NCI-H1930 (cell line): ENCODE measurements at places on chromosomes 3 and 15.

GRCh38 chr3:106030627-106030963, 161.8 kb upstream of the CBLB start:
- DNase-seq: no peak

DNA sequence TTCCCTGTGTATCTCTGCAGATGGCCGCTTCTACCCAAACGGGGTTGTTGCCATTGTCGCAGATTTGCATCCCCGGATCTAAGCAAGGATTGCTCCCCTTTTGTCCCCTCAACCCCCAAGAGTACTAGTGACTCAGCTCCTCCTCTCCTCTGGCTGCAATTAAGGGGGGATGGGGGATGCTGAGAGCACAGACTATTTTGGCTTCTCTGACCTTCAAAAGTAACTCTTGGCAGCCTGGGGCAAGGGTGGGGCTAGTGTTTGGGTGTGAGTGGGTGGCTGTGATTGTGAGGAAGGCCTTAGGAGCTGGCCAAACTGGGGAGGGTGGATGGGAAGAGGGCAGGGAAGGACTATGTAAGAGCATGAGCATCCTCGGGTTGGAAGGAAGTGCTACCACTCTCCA, 1.2 kb upstream of the MAP1A start:
- no peak for DNase-seq

GRCh38 chr15:63076714-63077046, 34.1 kb downstream of the TPM1 start:
- DNase-seq: no peak

GRCh38 chr15:83200162-83200561, 7.5 kb downstream of the HDGFL3 start:
- no peak for DNase-seq

DNA sequence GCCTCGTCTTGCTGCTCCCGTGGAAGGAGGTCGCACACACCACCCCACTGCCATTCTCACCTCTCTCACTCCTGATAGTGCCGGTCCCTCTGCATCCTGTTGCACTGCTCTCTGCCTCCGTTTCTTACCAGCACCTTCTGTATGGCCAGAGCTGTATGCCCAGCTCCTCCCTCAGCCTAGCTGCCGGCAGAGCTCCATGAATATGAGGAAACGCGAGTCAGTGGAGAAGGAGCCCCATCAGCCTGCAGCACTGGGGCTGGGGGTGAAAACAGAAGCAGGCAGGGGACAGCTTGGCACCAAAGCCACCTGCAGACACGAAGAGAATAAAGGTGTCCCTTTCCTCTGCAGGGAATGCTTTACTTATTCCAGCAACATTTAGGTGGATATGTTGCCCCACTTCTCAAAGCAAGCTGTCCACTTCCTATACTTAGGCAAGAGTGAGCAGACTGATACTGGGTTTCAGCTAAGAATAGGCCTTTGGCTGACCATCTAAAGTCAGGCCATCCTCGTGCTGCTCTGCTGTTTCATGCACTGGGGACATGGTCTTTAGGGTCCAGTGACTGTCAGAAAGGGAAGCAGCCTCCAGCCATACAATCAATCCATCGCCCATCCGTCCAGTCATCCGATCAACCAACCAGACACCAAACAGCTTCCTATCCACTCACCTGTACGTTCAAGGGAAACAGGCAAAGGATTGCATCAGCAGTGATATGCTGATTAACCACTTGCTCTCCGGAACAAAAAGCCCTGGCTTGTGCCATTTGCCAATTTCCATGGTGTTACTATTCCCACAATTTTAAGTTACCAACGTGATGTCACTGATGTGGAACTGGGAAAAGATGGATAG, 222.7 kb downstream of the XXYLT1 start:
- DNase-seq: no peak

GRCh38 chr3:71850654-71851053, 65.7 kb upstream of the PROK2 start:
- DNase-seq: no peak

- DNase-seq: no peak
Observed at GRCh38 chr3:169627073-169627472, 36.4 kb downstream of the MECOM start.

DNA sequence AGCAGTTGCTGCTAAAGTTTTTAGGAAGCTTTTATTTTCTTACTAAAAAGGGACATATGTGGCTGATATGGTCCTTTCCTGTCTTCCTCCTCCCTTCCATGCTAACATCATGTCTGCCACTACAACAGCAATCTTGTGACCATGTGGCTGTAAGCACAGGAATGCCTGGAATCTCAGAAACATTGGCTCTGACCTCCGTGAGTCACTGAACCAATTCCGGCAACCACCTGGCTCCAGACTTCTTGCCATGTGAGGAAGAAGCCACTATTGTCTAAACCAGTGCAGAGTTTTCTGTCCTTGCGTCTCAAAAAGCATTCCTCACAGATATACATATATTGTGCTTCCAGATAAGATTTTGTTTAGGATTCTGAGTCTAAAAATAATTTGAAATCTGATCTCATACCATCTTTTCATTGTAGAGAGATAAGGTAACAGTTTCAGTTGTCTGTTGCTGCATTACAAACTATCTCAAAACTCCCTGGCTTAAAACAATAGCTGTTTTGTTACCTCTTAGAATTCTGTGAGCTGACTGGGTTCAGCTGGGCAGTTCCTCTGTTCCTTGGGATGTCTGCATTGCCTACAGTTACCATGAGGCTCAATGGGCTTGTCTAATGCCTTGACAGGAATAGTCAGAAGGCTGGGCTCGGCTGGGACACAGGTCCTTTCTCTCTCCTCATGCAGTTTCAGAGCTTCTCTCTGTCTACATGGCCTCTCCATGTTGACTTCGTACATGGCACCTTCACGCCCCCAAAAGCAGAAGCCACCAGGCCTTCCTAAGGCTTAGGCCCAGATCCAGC, 77.3 kb upstream of the MAGI1 start:
- DNase-seq: no peak

GRCh38 chr3:12371525-12372140, 82.8 kb downstream of the PPARG start:
- DNase-seq: no peak

DNA sequence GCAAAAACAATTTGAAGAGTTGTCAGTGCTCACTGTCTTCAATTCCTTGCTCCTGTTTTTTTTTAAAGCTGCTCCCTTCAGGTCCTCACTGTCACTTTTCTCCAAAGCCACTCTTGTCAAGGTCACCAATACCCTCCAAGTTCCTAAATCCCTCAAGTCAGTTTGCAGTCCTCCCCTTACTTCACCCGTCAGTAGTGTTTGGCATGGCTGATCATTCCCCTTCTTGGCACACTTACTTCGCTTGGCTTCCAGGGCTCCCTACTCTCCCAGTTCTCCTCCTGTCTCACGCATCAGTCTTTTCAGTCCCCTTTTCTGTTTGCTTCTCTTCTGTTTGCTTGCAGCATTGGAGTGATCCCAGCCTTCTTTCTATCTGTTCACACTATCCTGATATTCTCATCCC, 25.5 kb downstream of the PLCL2 start:
- no peak for DNase-seq

- no peak for DNase-seq
Observed at GRCh38 chr3:135325096-135325495, 530.0 kb downstream of the EPHB1 start.

DNA sequence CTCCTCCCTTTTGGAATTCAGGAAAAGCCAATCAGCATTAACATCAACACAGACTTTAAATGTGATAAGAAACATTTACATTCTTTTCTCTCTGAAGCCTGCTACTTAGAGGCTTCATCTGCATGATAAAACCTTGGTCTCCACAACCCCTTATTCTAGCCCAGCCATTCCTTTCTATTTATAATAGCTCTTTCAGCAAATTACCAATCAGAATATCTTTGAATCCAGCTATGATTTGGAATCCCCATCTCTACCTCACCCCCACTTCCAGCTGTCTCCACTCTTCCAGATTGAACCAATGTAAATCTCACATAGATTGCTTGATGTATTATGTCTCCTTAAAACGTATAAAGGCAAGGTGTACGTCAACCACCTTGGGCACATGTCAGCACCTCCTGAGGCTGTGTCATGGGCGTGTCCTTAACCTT, 139.7 kb downstream of the TUSC7 start:
- DNase-seq: no peak

GRCh38 chr15:33043636-33044035, 150.9 kb downstream of the FMN1 start:
- no peak for DNase-seq

DNA sequence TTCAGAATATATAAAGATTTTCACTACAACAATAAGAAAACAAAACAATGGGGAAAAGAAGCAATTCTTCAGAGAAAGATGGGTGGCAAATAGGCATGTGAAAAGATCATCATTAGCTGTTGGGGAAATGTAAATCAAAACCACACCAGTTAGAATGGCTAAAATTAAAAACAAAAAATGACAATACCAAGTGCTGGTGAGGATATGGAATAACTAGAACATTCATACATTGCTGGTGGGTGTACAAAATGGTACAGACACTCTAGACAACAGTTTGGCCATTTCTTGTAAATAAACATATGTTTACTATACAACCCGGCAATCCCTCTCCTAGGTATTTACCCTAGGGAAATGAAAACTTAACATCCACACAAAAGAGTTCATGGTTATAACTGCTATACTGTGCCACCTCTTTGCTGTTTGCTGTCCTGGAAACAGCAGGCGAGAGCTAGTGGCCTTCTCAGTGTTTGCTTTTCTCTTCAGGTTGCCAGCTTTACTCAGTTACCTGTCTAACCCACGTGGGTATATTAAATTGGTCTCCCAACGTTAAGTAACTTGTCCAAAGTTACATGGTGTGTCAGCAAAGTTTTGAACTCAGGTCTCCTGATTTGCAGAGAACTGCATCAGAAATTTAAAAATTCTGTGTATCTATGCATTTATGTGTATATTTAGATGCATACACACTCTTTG, 4.6 kb upstream of the NIT2 start:
- DNase-seq: no peak

DNA sequence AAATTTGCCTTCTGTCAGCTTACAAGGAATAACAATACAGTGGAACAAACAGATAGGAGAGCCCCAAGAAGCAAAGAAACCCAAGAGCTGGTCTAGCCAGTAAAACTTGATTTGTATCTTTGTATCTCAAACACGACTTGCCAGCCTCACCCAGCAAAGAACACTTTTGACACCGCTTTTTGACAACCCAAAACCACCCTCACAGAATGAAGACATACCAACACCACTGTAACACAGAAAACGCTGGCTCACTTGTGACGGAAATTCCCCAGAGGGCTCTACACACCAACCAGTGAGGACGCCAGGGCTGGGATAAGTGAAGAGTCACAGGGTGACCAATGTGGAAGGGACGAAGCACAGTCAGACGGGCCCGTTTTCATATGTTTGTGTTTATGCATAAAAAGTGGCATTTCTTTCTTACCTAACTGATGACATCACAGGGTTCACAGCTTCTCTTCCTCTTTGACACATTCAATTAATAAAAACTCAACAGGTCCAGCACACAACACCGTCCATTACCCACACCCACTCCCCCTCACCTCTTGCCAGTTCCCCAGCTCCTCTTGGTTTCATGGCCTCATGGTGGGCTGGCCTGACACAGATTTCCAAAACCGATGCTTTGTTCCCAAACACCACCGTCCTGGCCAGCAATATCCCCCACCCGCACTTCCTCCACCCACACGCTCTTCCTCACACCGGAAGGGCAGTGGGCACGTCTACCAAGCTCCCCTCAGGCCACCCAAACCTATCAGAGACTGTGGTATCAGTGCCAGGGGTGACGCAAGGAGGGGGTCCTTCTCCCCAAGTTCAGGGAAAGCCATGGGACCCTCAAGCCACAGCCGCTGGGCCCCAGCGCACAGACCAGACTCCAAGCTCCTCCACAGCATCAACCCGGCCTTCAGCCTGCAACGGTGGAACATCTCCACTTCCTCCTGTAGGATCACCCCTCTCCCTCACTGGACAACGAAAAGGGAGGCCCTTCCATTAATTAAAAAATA, 94.2 kb downstream of the ADAMTS17 start:
- DNase-seq: no peak

DNA sequence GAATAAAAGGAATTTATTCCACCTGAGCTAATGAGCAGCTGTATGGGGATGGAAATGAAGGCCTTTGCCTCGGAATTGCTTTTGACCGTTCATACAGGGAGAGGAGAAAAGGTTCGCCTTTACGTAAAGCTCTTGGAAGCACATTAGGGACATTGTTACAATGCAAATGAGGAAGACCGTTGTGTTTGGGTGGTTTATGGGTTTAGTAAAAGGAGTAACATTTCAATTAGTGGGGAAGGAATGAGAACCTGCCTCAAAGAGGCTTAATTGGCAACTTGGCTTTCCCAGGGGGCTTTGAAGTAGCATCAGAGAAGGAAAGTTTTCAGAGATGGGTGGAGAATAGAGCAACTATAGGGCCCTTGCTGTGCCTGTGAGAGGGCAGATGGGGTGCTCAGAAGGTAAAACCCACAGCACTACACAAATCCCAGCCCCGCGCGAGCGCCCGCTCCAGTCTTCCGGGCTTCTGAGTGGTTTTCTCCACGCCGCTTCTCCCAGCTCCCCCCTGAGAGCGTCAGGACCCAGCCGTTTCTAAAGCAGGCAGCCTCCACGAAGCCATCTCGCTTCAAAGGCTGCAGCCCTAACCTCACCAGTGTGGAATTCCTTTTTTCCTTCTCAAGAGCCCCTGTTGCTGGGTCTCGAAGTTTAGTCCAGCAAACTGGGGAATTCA, 192.0 kb upstream of the HES1 start:
- DNase-seq: no peak

GRCh38 chr15:92638291-92638708, 17.3 kb downstream of the FAM174B start:
- DNase-seq: no peak

- DNase-seq: no peak
Observed at GRCh38 chr3:151345859-151346258, 16.5 kb upstream of the P2RY13 start.

- DNase-seq: peak; percentile 50
Observed at GRCh38 chr3:54122324-54123002, at the start of gene CACNA2D3. Gene CACNA2D3 (plus strand): TSS chr3:54122552.

DNA sequence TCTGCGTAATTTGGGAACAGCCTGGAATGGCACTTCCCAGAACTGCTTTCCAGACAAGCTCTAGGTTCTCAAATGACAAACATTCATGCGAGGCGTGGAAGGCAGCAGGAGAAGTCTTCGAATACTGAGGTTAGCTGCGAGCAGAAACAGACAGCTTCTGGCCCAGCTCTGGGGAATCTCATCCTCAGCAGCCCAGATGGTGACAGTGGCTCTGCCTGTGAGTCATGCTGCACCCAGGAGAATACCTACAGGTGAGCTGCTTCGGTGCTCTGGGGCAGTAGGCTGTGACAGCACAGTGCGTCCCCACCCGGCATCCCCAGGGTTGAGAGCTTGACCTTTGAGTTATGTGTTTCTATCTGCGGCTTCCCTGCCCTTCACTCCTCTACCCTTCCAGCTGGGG, 258.6 kb downstream of the KLF13 start:
- no peak for DNase-seq
